CD4-positive, alpha-beta T cell treated with Interleukin-21 for 1 hour (primary cell): ENCODE measurements at places on chromosomes 12 and 14.

DNA sequence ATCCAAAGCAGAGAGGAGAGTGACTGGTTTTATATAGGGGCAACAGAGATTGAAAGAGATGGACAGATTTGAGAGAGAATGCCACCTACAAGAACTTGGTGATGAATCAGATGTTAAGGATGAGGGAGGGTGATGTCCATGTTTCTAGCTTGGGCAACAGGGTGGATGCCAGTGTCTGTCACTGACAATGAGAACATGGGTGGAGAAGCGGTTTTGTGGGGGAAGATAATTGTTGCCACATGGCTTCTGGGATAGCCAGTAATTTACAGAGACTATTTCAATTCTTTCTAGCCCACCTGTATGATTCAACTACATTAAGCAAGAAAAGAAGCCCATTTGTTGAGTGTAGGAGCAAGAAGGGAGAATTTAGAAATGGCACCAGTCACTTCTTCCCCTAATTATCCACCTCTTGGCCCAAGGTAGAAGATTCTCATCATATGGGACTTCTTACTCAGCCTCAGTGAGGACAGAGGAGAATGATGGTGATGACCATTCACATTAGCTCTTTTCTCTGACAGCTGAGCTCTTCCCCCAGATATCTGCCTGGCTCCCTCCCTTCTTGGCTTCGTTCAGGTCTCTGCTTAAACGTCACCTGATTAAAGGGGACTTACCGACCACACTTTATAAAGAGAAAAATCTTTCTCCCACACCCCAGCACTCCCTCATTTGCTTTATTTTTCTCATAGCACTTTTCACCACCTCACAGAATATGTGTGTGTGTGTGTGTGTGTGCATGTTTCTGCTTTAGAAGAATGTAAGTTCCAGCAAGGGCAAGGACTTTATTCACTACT is 117.8 kb downstream of the DUSP6 start:
- DNase-seq, result no peak

- no peak for DNase-seq
Measured at GRCh38 chr14:26377150-26377549, 220.7 kb downstream of the NOVA1 start.

GRCh38 chr14:79342942-79343341 is 868.4 kb downstream of the DIO2 start:
- DNase-seq, result no peak

DNA sequence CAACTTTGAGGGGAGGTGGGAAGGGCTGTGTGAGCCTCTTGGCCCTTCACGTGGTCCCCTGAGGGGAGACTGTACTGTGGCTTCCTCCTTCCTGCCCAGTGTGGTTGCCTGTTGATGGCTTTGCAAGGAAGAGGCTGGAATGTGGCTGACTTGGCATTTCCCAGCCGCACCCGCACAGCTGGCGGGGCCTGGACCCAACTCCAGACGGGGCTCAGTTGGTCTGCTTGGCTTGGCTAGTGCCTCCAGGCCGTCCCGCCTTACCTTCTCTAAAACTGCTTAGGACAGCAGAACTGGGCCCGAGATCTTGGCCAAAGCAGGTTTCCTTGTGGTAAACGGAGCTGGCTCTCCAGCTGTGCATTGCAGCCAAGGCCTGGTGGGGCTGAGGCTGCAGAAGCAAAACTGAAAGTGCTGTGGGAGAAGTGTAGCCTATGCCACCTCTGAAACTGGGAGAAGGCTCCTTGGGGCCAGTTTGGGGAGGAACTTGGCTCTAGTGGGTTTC is 139.5 kb downstream of the SMOC1 start:
- DNase-seq, result no peak

GRCh38 chr12:93802698-93803423 is 125.7 kb downstream of the CRADD start:
- no peak for DNase-seq

DNA sequence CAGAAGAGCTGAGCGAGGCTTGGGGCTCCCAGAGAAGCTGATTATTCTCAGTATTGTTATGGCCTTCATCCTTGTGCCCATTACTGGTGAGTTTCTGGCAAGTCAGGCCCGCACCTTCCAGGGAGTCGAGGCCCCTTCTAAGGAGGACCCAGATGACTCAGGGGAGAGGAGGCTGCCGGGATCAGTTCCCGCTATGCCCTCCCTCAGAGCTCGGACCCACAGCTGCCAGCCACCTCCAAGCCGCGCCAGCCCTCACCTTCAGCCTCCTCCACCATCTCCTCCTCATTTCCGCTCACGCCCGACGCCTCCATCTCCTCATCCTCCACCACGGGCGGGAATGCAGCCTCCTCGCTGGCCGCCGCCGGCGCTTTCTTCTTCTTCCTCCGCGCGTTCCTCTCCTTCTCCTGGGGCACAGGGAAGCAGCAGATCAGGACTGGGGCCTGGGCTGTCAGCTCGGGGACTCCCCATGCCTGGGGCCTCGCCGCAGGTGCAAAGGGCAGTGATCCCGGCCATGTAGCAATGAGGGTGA is 83.2 kb downstream of the RFLNA start:
- DNase-seq, result no peak

- peak; percentile 88 for DNase-seq
Measured at GRCh38 chr14:51860164-51860824, at the start of gene GNG2. Gene GNG2, plus strand, starts transcription at chr14:51860612. Its CDS starts 90,067 bp downstream, at chr14:51950679.
